GM23338 (cell line): ENCODE measurements at places on chromosomes 5 and 9. TPM values are rescaled to one million over a fixed set of nuclear protein-coding genes. Genes with fewer than 3 reads are reported as not detected.

Gene PCDHB6
- total RNA-seq, result 0.23 and 0.52 TPM in 2 replicates

Gene ARL14EPL
- total RNA-seq, result not detected in 2 replicates

Gene EQTN
- 0.24 TPM in 1 of 2 replicates, not detected in the other for total RNA-seq

Gene FST
- 7.6 and 8.0 TPM in 2 replicates for total RNA-seq

Gene BNIP1
- 13.7 and 17.0 TPM in 2 replicates for total RNA-seq

Gene AJM1
- 0.12 and 0.49 TPM in 2 replicates for total RNA-seq

Gene SYK
- 5.4 and 5.8 TPM in 2 replicates for total RNA-seq

Gene PTGES
- 3.6 and 3.9 TPM in 2 replicates for total RNA-seq
